Activated T-cell treated with anti-CD3 and anti-CD28 coated beads for 1 hour (primary cell): ENCODE measurements at places on chromosomes 6 and 20.

DNA sequence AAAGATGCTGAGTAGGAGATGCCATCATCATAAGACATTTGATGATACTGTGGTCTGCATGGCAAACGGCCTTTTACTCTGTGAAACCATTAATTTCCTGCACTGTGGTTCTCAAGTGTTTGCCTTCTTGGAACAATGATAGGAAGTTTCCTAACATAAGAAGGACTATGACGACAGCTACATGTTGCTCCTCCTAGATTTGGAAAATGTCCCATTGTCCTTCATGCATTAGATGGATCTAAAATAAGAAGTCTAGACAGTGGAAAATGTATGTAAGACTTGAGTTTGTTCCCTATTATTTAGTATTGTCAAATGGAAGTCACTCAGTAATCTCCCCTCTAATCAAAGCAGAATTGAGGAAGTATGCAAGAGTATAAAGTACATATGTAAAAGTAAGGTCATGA lies 98.5 kb upstream of the TMEM170B start:
- DNase-seq, result no peak

- no peak for DNase-seq
Observed at GRCh38 chr6:87483929-87484328, 11.2 kb downstream of the SLC35A1 start.

DNA sequence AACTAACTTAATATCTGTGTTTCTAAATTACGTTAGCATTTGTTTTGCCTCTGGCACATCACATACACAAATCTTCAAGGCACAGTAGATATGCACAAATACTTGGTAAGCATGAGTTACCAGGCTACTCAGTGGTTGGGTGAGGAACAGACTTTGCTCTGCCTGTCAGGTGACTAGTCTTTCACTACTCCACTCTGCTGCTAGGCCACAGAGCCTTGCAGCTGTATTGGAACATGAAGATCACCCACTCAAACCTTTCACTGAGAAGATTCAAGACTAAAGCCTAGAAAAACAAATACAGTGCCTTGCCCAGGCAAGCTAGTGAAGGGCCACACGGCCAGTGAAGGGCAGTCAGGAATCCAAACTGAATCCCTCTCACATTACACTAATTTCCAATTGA lies 47.0 kb downstream of the DTNBP1 start:
- DNase-seq, result no peak

- DNase-seq, result no peak
Observed at GRCh38 chr6:77415706-77416105, 47.6 kb downstream of the HTR1B start.
